ENCODE measurements at places on chromosomes 6 and 20.

DNA sequence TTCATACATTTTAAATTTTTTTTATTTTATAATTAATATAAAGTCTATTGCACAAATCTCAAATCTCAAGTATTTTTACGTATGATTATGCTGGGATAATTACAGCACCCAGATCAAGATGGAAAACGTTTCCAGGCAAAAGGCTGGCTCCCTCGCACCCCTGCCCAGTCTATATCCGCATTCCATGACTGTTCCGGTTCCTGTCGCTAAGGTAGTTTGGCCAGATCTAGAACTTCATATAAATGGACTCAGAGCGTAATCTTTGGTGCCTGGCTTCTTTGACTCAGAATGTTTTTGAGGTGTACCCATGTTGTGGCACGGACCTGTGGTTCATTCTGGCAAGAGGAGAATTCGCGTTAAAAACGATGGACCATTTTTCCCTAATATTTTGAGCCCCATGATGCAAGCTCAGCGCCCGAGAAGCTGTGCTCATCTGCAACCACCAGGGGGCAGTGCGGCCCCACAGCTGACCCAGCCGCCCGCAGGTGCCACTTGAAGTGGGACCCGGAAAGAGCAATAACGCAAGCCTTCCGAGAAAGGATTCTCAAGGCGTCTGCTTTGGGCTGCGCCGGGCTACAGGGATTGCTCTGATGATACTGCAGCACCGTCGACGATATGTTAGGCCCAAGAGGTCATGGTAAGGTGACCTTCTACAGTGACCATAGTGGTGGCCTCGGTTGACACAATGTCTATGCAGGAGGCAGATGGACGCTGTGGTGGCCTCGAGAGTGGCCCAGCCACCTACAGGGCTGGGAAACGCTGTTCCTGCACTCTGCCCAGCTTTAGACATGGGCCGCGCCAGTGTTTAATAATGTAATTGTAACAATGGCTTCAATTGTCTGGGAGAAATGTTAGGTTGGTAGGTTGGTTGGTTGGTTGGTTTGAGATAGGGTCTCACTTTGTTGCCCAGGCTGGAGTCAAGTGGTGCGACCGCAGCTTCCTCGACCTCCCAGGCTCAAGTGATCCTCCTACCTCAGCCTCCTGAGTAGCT, 160.1 kb downstream of the ZMYND8 start:
- DNase-seq: peak; percentile 88

- DNase-seq: no peak
These were observed 11.8 kb downstream of the FRMD1 start for GRCh38 chr6:168067081-168067759.

- no peak for DNase-seq
These were observed 81.9 kb downstream of the GJA10 start for GRCh38 chr6:89975991-89976693.

DNA sequence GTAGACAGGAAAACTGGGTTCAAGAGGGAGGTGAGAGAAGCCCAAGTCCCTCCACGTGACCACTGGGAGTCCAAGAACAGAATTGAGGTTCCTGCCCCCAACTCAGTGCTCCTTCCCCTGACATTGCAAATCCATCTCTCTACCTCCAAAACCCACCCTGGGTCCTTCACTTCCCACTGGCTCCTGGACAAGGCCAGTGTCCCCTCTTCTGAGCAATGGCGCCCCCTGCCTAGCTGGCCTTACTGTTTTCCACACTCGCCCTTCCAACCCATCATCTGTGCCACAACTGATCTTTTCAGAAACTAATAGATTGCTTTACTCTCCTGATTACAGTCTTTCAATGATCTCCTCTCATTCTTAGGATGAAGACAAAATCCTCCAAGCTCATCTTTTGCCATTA, 200.3 kb downstream of the ANKRD60 start:
- no peak for DNase-seq

GRCh38 chr6:86820750-86821149, 116.6 kb upstream of the HTR1E start:
- DNase-seq: no peak

- peak; percentile 48 for DNase-seq
These were observed 12.1 kb downstream of the SLC2A4RG start for GRCh38 chr20:63751471-63752271.

GRCh38 chr6:8325743-8326142, 109.6 kb downstream of the SLC35B3 start:
- no peak for DNase-seq
